ENCODE measurements at places on chromosomes 3 and 15.

- DNase-seq, result no peak
Observed at GRCh38 chr3:70766301-70766700, 453.9 kb upstream of the MDFIC2 start.

- DNase-seq, result no peak
Observed at GRCh38 chr3:31399271-31399670, 133.5 kb upstream of the STT3B start.

GRCh38 chr3:194032828-194033435, 103.0 kb upstream of the HES1 start:
- DNase-seq, result no peak

DNA sequence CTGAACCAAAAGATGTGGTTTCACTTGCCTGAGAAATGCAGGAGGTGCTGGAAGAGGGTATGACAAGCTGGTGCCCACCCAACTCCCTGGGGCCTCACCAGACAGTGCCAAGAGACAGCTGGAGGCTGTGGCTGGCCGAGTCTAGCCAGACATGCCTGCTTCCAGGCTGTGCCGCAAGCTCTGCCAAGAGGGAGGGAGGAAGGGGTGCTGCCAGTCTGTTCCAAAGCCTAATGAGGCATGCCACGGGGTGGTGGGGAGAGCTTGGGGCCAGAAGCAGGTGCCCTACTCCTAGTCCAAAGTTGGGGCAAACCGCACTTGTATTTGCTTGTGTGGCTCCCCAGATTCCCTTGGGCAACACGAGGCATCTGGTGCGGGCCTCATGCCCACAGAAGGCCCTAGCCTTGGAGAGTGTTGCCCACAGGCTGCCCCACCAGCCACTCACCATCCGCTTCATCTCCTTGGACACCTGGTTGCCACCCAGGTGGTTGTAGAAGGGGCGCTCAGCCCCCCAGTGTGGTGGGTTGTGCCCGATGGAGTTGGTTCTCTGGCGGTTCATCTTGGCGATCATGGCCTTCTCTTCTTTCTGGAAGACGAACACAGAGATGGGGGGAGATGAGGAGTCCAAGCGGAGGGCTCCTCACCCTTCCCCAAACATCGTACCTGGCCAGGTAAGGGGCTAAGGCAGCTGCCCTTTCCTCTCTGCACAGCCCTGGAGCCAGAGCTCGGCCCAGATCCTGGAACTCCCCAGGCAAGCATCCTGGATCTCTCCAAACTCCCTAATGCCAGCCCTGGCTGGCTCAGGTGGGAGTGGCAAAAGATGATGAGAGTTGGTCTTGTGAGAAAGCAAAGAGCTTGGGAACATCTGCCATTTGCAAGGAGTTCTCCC, 123.4 kb downstream of the SEC22A start:
- DNase-seq, result no peak

GRCh38 chr15:71662306-71662705, 148.0 kb upstream of the NR2E3 start:
- no peak for DNase-seq

Measured in right hindlimb (tissue), 1 donor.